Left renal pelvis (tissue), 4 donors: ENCODE measurements at places on chromosomes 1 and 21. TPM values are rescaled to one million over a fixed set of nuclear protein-coding genes. Genes with fewer than 3 reads are reported as not detected.

Gene TFAP2E
- polyA plus RNA-seq: 2.4 TPM

Gene VANGL2
- polyA plus RNA-seq: 36.1 TPM

GRCh38 chr1:190858140-190858539, 380.5 kb upstream of the BRINP3 start:
- no peak for DNase-seq

- no peak for DNase-seq
Observed at GRCh38 chr1:1432274-1432950, 3.1 kb upstream of the VWA1 start.

DNA sequence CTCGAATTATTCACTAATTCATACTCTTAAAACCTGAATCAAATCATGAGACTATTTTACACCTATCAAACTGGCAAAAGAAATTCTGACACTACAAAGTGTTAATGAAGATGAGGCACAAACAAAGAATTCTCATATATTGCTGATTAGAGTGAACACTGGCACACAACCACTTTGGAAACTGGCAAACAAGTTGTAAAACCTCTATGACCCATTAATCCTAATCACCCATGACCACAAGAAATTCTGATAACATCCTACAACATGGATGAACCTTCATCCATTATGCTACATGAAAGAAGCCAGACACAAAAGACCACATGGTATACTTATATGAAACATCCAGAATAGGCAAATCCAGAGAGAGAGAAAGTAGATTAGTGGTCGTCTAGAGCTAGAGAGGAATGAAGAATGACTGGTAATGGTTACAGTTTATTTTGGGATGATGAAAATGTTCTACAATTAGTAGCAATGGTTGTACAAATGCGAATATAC, 8.5 kb downstream of the GPBP1L1 start:
- DNase-seq: no peak

DNA sequence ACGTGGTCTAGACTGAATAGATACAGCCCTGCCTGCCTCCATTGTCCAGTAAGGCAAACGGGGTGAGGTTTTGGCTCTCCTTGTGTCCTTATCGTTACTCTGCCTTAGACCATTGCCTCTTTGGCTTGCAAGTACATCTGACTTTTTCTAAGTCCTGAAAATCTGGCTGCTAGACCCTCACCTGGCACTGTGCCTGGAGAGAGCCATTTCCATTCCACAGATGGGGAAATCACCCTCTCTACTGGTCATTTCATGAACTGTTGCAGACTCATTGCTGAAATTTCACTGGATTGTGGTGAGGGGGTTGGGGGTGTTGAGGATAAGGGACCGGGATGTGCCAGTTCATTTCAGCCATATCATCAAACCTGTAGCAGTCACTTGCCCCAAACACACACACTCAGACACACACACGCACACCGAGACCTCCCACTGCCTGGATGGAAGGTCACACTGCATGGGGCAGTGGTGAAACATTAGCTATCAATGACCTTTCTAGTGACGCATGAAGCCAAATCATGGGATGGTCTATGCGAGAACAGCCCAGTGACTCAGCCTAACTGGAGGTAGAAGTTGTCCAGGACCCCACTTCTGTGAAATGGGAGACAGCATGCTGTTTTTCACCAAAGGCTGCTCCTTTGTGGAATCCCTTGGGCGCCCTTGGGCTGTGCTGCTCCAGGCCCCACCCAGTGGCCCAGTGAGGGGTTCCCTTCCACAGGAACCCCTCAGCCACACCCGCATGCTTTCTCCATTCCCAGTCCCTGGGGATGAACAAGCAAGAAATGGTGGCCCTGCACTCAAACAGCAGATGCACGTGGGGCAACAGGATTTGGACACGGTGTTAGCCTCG, 34.9 kb upstream of the VASH2 start:
- peak; percentile 41 for DNase-seq
